ENCODE measurements at places on chromosomes 4 and X.

GRCh38 chr4:161517941-161518340 lies 645.9 kb downstream of the FSTL5 start:
- no peak for DNase-seq
- H3K27ac ChIP-seq = no peak overlapping the region
- no peaks in the 10 kb centered on the region for H3K4me1 ChIP-seq
- H3K27me3 ChIP-seq = no peaks in the 10 kb centered on the region
- no peak overlapping the region for H3K4me3 ChIP-seq
- H3K36me3 ChIP-seq = no peaks in the 10 kb centered on the region

- no peak for DNase-seq
- no peak overlapping the region for H3K4me3 ChIP-seq
These were observed 100.3 kb downstream of the PAPSS1 start for GRCh38 chr4:107619731-107620130.

DNA sequence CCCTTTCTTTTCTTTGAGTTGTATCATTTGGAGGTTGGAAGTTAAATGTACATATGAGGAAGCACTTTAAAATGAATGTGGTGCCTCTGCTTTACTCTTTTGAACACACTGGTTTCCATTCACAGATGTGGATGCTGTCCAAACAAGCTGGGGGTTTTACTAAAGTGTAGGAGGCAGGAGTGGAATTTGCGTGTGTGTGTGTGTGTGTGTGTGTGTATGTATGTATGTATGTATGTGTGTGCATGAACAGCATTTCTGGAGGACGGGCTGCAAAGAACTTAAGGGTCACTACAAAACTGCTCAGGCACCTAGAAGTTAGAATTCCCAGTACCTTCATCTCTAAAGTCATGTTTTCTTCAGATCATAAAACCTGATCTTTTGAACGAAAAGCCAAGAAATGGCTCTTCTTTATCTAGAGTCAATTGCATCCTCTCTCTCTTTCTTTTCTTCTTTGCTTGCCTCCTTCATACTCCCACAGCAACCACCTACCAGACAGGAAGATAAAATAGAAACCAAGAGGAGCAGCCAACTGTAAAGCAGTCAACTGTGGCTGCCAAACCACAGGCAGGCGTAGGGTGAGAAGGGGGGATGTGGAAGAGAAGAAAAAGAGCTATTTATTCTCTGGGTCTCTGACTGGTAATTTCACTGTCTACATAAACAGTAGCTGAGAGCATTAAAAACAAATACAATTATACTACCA lies 177.0 kb upstream of the RASGEF1B start:
- H3K4me3 ChIP-seq = no peak overlapping the region
- H3K36me3 ChIP-seq = no peaks in the 10 kb centered on the region
- no peak overlapping the region for H3K27ac ChIP-seq
- H3K4me1 ChIP-seq = peaks cover 23% of the 10 kb centered on the region
- DNase-seq = peak; percentile 42

- no peak overlapping the region for H3K27ac ChIP-seq
- no peaks in the 10 kb centered on the region for H3K36me3 ChIP-seq
- no peak for DNase-seq
- H3K4me3 ChIP-seq = no peak overlapping the region
- H3K27me3 ChIP-seq = no peaks in the 10 kb centered on the region
These were observed 85.7 kb downstream of the POU3F4 start for GRCh38 chrX:83593634-83594294.

- no peaks in the 10 kb centered on the region for H3K36me3 ChIP-seq
- H3K27ac ChIP-seq = no peak overlapping the region
- H3K4me1 ChIP-seq = no peaks in the 10 kb centered on the region
- DNase-seq = no peak
- H3K4me3 ChIP-seq = no peak overlapping the region
These were observed 1973.6 kb upstream of the AGA start for GRCh38 chr4:179415847-179416223.

DNA sequence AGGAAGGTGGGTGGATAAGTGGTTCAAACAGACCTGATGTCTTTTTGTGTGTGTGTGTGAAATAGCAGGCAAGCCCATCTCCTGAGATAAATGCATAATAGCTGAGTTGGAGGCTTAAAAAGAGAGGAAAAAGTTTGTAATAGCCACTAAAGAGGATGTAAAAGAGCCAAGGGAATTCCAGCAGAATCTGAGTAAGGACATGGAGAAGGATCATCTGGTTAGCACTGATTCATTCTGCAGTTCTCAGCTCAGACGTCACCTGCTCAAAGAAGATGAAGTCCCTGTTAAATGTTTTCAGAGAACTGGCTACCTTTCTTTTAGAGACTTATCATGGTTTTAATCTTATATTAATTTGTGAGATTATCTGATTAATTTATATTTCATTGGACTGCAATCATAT lies 21.0 kb upstream of the IL13RA2 start:
- no peak overlapping the region for H3K4me3 ChIP-seq
- H3K36me3 ChIP-seq = no peaks in the 10 kb centered on the region
- no peak overlapping the region for H3K27ac ChIP-seq
- H3K4me1 ChIP-seq = no peaks in the 10 kb centered on the region

- no peak overlapping the region for H3K4me3 ChIP-seq
- H3K27me3 ChIP-seq = no peaks in the 10 kb centered on the region
- no peaks in the 10 kb centered on the region for H3K4me1 ChIP-seq
These were observed 70.6 kb downstream of the ATP11C start for GRCh38 chrX:139862208-139862607.

DNA sequence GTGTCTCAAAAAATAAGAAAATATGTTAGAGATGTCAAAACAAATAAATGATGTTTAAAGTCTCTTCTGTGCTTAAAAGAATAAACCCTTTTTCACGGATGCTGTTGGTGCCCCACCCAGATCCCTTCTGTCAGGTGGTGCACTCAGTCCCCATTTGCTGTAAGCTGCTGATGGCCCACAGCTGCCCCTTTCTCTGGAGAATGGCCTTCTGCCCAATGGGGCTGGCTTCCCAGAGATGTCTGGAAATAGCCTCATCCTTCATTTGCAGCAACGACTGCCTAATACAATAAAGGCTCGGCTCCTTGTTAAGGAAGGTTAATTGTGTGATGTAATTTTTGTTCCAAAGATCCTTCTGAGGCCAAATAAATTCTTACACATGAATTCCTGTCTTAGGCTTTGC lies 31.8 kb downstream of the ETNPPL start:
- H3K27me3 ChIP-seq = peaks cover 1% of the 10 kb centered on the region
- H3K4me1 ChIP-seq = no peaks in the 10 kb centered on the region
- DNase-seq = no peak
- H3K36me3 ChIP-seq = no peaks in the 10 kb centered on the region

DNA sequence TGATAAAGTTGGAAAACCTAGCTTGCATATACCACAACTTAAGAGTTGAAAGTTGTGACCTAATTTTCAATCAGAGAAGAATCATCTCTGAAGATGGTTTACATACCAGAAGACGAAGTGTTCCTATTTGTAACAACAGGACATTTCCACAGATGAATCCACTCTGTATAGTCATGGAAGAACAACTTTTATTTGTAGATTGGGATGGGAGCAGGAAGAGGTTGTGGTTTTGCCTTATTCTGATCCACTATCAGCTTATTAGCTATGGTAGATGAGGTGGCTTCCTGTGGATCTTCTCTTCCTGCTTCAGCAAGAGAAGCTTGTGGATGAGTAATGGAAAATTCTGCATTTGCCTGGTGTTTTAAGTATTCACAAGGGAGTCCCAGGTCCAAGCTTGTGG lies 18.6 kb upstream of the SUPT20HL1 start:
- DNase-seq = no peak
- H3K36me3 ChIP-seq = no peaks in the 10 kb centered on the region
- H3K4me1 ChIP-seq = peaks cover 11% of the 10 kb centered on the region
- H3K27me3 ChIP-seq = peaks cover 11% of the 10 kb centered on the region
- no peak overlapping the region for H3K4me3 ChIP-seq
- no peak overlapping the region for H3K27ac ChIP-seq

GRCh38 chr4:151013944-151014343 lies 1.1 kb downstream of the LRBA start:
- no peaks in the 10 kb centered on the region for H3K27me3 ChIP-seq
- H3K36me3 ChIP-seq = peaks cover 16% of the 10 kb centered on the region
- H3K27ac ChIP-seq = peak overlapping the region; percentile 98
- DNase-seq = no peak
- peak overlapping the region; percentile 100 for H3K4me3 ChIP-seq

DNA sequence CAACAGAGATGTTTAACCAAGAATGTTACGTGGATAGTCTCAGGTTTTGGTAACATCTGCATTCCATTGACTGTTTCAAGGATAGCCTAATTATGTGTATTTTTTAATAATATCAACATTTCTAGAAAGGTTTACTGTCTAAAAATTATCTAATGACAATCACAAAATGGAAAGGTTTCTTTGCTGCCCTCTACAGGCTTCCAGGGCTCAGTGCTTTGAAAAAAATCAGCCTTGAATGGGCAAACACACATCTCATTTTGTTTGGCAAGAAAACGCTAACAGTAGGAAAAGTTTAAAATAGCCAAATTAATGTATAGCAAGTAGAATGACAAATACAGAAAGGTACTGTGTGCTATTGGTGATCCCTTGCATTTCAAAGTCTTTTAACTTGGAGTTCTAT lies 223.4 kb upstream of the PRPS2 start:
- H3K27me3 ChIP-seq = no peaks in the 10 kb centered on the region
- no peaks in the 10 kb centered on the region for H3K4me1 ChIP-seq
- no peak overlapping the region for H3K4me3 ChIP-seq
- H3K36me3 ChIP-seq = no peaks in the 10 kb centered on the region

GRCh38 chr4:123453061-123453680 lies 56.6 kb downstream of the SPRY1 start:
- H3K36me3 ChIP-seq = no peaks in the 10 kb centered on the region
- H3K4me3 ChIP-seq = no peak overlapping the region
- no peak for DNase-seq
- H3K27me3 ChIP-seq = peaks cover 4% of the 10 kb centered on the region
- no peak overlapping the region for H3K27ac ChIP-seq

- H3K27me3 ChIP-seq = no peaks in the 10 kb centered on the region
- no peak for DNase-seq
- H3K27ac ChIP-seq = no peak overlapping the region
- H3K4me3 ChIP-seq = no peak overlapping the region
These were observed 41.6 kb upstream of the XIAP start for GRCh38 chrX:123818243-123818642.

- no peaks in the 10 kb centered on the region for H3K4me1 ChIP-seq
- H3K27ac ChIP-seq = no peak overlapping the region
- peaks cover 3% of the 10 kb centered on the region for H3K36me3 ChIP-seq
These were observed 244.5 kb downstream of the SCFD2 start for GRCh38 chr4:53121264-53121865.

DNA sequence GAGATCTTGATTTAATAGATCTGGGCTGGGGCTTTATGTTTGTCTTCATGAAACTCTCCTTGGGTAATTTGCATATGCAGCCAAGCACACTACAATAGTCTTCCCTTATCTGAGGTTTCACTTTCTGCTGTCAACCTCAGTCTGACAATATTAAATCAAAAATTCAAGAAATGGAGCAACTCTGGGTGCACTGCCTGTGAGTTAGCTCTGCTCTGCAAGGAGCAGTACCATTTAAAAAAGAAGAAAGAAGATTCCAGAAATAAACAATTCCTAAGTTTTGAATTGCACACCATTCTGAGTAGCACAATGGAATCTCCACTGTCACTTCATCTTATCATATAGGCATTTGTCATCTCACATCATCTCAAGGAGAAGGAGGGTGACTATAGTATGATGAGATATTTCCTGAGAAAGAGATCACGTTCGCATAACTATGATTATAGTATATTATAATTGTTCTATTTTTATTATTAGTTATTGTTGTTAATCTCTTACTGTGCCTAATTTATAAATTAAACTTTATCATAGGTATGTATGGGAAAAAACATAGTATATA lies 9.4 kb downstream of the FNIP2 start:
- peaks cover 52% of the 10 kb centered on the region for H3K4me1 ChIP-seq
- peaks cover 7% of the 10 kb centered on the region for H3K36me3 ChIP-seq
- no peaks in the 10 kb centered on the region for H3K27me3 ChIP-seq
- DNase-seq = no peak

DNA sequence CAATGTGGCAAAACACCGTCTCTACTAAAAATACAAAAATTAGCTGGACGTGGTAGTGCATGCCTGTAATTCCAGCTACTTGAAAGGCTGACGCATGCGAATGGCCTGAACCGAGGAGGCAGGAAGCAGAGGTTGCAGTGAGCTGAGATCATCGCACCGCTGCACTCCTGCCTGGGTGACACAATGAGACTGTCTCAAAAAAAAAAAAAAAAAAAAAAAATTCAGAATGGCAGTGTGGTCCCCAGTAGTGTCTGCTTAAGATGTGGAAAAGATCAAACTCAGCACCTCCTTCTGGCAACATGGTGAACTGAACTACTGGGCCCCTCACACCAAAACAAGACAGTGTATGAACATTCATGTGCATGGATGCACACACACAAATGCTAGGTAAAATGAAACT lies 32.2 kb downstream of the SMS start:
- peaks cover 45% of the 10 kb centered on the region for H3K36me3 ChIP-seq
- H3K4me1 ChIP-seq = peaks cover 36% of the 10 kb centered on the region
- H3K4me3 ChIP-seq = no peak overlapping the region
- DNase-seq = peak; percentile 65
- peak overlapping the region; percentile 94 for H3K27ac ChIP-seq

GRCh38 chr4:180695851-180696250 lies 1547.4 kb upstream of the TENM3 start:
- no peaks in the 10 kb centered on the region for H3K36me3 ChIP-seq
- no peak overlapping the region for H3K27ac ChIP-seq
- DNase-seq = no peak
- no peaks in the 10 kb centered on the region for H3K27me3 ChIP-seq
- no peak overlapping the region for H3K4me3 ChIP-seq
- no peaks in the 10 kb centered on the region for H3K4me1 ChIP-seq

DNA sequence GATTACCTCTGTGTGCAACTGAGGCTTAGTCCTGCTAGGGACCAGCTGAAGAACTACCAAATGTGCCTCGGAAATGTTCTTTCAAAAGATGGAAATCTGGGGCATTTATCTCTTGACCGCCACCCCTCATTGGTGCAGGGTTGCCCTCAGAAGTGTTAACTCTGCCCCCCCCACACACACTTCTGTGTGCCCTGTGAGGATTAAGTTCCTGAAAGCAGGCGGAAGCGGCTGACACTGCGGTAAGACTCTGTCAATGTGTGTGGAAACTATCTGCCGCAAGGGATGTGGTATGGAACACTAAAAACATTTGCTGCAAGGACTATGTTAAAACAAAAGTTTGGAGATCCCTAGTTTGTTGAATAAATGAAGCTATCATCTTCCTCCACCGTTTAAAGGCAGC lies 106.9 kb upstream of the NDP start:
- H3K27ac ChIP-seq = no peak overlapping the region
- no peak for DNase-seq
- peaks cover 2% of the 10 kb centered on the region for H3K27me3 ChIP-seq
- H3K4me3 ChIP-seq = no peak overlapping the region
- H3K36me3 ChIP-seq = no peaks in the 10 kb centered on the region
- no peaks in the 10 kb centered on the region for H3K4me1 ChIP-seq

GRCh38 chr4:82678051-82678450 lies 116.3 kb upstream of the TMEM150C start:
- no peaks in the 10 kb centered on the region for H3K4me1 ChIP-seq
- no peak overlapping the region for H3K4me3 ChIP-seq
- peaks cover 19% of the 10 kb centered on the region for H3K27me3 ChIP-seq
- no peak for DNase-seq
- H3K36me3 ChIP-seq = no peaks in the 10 kb centered on the region

DNA sequence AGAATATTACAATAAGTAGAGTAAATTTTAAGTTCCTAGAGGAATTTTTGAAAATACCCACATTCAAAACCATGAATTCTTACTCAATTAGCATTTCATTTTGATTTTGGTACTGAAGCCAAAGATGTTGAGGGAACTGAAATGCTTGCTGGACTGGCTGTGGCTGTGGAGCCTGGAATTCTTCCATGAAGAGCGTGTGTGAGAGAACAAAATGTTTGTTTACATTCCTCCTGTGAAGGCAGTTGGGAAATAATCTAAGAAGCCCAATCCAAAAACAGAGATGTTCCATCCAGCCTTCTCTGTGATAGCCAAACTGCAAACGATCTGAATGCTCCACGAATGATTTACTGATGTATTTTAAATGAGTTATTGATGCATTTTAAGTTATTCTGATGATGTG lies 3.8 kb upstream of the ADH1B start:
- no peak overlapping the region for H3K4me3 ChIP-seq
- peaks cover 2% of the 10 kb centered on the region for H3K27me3 ChIP-seq
- H3K36me3 ChIP-seq = no peaks in the 10 kb centered on the region

Data from activated CD4-positive, alpha-beta memory T cell treated with anti-CD3 and anti-CD28 coated beads, Interleukin-2, amount 10 ng/mL, durations not matched to agents 7 days and 5 days (primary cell).